ENCODE measurements at places on chromosomes 12 and 14. TPM values are rescaled to one million over a fixed set of nuclear protein-coding genes. Genes with fewer than 3 reads are reported as not detected.

SERPINA12 gene
- total RNA-seq, result not detected

GRCh38 chr12:77493302-77494168, 337.2 kb upstream of the NAV3 start:
- no peak for DNase-seq

- DNase-seq, result no peak
Observed at GRCh38 chr12:95571369-95571768, 20.1 kb upstream of the USP44 start.

CCDC196 gene
- total RNA-seq, result not detected

FLRT2 gene
- 0.18 TPM for total RNA-seq

DNA sequence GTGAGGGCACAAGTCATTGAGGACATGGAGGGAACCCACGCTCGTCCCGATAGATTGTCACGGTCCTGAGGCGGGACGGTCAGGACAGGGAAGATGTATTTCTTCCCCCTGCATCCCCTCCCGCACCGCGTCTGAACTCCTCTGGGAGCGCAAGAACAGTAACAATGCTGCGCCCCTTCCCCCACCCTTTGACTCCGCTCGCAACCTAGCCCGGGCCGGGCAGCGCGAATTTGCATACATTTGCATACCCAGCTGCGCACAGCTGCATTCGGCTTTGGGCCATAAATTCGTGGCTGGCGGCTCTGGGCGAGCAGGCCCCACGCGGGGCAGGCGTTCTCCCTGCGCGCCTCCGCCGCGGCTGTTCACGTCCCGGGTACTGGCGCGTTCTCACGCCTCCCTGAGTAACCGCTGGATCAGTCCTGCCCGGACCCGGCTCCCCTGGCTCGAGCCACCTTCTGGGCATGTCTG, 29.0 kb upstream of the SMUG1 start:
- no peak for DNase-seq

DNA sequence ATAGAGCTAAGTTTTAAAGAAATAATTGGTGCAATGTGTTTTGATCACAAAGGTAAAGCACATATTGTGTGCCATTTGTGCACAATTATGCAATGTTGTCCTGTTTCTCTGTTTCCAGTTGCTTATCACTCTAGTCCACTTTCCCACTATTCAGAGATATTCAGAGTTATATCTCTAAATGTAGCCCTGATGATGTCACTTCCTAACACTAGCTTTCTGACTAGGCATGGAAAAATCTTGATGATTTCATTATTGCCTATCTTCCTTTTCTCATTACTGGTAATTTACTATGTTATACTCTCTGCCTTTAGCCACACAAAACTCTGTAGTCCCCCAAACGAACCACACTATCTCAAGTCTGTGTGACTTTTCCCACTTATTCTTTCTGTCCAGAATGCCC, 221.2 kb downstream of the TRHDE start:
- DNase-seq, result no peak

GRCh38 chr12:119936705-119937311, 52.2 kb upstream of the BICDL1 start:
- DNase-seq, result no peak

SLC7A7 gene
- total RNA-seq, result 0.51 TPM

- DNase-seq, result no peak
Observed at GRCh38 chr12:79347866-79348265, 342.9 kb downstream of the PAWR start.

GRCh38 chr12:41067941-41068645, 120.0 kb upstream of the PDZRN4 start:
- no peak for DNase-seq

ERO1A gene
- 115 TPM for total RNA-seq

GRCh38 chr14:51868405-51868804, 8.0 kb downstream of the GNG2 start:
- DNase-seq, result no peak

RTN1 gene
- not detected for total RNA-seq

- DNase-seq, result no peak
Observed at GRCh38 chr14:104507443-104507842, 72.1 kb upstream of the C14orf180 start.

IFNG gene
- total RNA-seq, result 920 TPM

All from activated T-cell treated with anti-CD3 and anti-CD28 coated beads, Interleukin-2, amount 50 U/mL, for 4 hours (primary cell).